ENCODE measurements at places on chromosomes 16 and 17.

DNA sequence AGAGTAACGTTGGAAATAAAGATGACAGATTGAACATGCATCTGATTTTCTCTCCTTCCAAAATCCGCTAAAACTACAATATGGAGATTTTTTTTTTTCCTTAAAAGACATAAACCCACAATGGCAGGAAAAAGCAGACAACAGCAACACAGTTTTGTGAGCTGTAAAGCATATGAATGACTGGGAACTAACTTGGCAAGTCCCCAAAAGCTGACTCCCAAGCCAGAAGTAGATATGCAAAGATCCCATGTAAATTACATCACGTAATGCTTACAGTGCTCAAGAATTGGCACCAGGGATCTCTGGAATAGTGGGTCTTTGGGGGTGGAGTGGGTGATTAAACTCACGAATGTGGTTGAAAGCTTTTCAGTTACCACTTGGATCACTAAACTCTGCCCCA, 106.6 kb downstream of the ELAC2 start:
- no peak for DNase-seq

- DNase-seq = peak; percentile 11
Measured at GRCh38 chr17:28381141-28381825, 9.8 kb downstream of the SARM1 start.

DNA sequence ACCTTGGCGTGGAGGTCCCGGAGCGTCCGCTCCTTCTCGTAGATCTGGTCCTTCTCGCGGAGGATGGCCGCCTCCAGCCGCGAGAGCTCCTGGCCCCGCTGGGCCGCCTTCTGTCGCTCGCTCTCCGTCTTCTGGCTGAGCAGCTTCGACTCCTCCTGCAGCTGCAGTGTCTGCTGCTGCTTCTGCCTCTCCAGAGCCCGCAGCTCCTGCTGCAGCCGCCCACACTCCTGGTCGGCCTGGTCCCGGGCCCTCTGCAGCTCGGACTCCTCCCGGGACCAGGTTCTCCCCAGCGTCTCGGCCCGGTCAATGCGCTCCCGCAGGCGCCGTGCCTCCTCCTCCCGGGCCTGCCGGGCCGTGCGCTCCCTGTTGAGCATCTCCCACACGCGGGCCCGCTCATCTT, 7.6 kb downstream of the CDK3 start:
- DNase-seq = no peak

DNA sequence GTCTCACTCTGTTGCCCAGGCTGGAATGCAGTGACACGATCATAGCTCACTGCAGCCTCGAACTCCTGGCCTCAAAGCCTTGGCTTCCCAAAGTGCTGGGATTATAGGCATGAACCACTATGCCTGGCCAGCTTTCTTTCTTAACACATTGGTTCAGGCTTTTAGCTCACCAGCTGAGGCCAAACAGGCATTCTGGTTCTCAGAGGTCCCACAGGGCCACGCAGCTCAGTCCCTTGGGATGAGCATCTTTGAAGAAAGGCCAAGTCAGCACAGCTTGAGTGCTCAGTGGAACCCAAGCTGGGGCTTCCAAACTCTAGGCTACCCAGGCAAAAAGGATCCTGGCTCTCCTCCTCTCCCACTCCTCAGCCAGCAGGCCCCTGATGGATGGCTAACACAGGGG, 2.5 kb downstream of the PIK3R5 start:
- no peak for DNase-seq

Measured in left kidney (tissue), 8 donors.